Right cardiac atrium (tissue), 5 donors: ENCODE measurements at places on chromosomes 6 and 20.

DNA sequence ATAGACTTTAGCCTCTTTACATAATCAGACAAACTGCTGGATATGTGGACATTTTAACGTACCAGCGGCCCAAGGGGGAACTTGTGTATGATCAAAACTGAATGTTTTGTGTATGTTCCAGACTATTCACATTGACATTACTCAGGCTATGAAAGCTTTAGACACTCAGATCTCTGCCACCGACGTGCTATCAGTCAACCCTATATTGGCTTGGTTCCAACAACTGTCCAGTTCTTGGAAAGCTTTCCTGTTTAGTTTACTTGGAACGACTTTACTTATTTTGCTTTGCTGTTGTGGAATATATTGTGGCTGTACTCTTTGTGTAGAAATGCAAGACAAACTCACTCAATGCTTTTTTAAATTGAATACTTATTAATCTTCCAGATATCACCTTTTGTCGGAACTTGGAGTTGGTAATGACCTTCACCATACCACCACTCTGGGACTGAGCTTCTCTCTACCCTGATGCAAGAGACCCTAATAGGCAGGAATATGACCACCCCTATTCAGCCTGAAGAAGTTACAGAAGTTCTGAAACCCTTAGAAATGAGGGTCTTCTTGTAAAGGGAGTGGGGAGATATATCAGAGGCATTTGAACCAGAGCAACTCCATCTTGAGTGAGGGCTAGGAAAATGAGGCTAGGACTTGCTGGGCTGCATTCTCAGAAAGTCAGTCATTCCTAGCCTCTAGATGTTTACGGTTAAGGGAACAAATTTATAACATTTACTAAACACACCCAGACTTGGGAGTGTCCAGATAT, 49.0 kb upstream of the PAX1 start:
- DNase-seq = no peak

- DNase-seq = no peak
Observed at GRCh38 chr6:159969921-159970320, 1.0 kb downstream of the IGF2R start.

GRCh38 chr20:36170542-36171215, 16.1 kb downstream of the EPB41L1 start:
- no peak for DNase-seq

GRCh38 chr6:7198833-7199800, 91.4 kb downstream of the RREB1 start:
- no peak for DNase-seq

- no peak for DNase-seq
Observed at GRCh38 chr20:45365444-45365970, 2.6 kb downstream of the SYS1 start.

GRCh38 chr6:118017301-118017848, 110.3 kb downstream of the SLC35F1 start:
- DNase-seq = no peak

DNA sequence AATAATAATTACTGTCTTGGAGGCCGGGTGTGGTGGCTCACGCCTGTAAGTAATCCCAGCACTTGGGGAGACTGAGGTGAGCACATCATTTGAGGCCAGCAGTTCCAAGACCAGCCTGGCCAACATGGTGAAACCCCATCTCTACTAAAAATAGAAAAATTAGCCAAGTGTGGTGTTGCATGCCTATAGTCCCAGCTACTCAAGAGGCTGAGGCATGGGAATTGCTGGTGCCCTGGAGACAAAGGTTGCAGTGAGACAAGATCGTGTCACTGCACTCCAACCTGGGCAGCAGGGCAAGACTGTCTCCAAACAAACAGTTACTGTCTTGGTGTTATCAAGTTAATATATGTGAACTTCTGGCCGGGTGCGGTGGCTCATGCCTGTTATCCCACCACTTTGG, 4.9 kb downstream of the RRP36 start:
- no peak for DNase-seq

DNA sequence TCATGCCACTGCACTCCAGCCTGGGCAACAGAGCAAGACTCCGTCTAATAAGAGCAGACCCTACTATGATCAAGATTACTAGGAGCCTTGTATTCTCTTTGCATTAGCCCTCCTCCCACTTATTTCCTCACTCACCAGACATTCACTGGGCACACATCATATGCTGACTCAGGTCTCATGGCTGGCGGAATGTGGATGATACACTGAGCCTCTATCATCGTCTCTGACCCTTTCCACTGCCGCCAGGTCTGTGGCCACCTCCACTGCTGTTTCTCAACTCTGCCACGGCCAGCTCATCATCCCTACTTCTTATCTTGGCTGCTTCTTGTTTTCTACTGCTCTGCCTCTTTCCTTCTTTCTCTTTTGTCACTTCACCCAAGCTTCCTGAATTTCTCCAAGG, 161.0 kb downstream of the BACH2 start:
- DNase-seq = no peak

- DNase-seq = no peak
Observed at GRCh38 chr20:11852811-11853210, 64.9 kb upstream of the BTBD3 start.
